ENCODE measurements at places on chromosomes 5 and 9. TPM values are rescaled to one million over a fixed set of nuclear protein-coding genes. Genes with fewer than 3 reads are reported as not detected.

- no peak for DNase-seq
These were observed 766.1 kb upstream of the CHD1 start for GRCh38 chr5:99694884-99695283.

DNA sequence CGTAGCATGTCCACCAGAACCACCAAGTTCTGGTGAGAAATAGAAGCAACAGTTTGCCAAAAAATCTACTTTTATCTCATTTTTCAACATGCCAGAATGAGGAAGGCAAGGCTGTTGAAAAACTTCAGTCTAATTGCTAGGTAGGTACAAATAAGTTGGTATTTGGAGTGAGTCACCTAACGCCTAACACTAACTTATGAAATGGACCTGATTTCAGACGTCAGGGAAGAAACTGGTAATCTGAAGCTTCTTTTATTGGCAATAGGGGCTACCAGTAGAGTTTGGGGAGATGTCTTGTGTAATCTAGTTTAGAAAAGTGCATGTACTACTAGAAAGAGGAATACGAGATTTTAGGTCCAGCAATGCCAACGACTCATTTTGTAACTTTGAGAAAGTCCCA is 4.4 kb upstream of the PDE6A start:
- DNase-seq = no peak

DNA sequence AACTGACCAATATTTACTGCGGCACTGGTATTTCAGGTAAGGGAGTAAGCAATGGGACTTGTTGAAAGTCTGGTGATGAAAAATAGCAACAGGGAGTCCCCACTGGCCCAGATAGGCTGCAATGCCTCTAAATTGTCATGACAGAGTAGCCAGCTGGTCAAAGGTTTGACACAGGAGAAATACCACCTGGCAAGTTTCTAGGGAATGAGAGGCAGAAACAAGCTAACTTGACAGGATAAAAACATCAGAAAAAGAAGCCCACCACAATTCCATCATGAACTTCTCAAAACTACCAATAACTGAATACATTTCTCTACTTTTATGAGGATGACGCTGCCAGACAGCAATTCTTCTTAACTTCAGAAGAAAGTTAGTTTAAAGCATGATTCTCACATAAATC is 99.8 kb downstream of the STRBP start:
- DNase-seq = no peak

DNA sequence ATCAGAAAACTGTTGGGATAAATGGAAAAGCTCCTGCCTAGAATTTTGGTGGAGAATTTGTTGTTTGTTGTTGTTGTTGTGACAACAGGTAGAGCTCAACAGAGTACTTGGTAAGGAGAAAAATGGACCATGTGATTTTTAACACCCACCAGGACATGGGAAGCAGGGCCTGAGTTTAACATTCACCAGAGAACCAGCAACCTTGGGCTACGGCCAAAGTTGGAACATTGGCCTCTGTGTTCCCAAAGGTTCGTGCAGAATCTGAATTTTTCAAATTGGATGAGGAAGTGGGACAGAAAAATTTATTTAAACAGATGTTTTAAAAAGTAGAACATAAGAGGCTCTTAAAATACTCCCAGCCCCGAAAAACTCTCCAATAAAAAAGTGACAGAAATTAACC is 127.0 kb downstream of the GNA14 start:
- DNase-seq = no peak

- DNase-seq = no peak
These were observed 91.5 kb downstream of the ADAMTS2 start for GRCh38 chr5:179253730-179254129.

GRCh38 chr5:98588215-98588614 is 185.2 kb upstream of the RGMB start:
- no peak for DNase-seq

The PAEP gene
- not detected for total RNA-seq

DNA sequence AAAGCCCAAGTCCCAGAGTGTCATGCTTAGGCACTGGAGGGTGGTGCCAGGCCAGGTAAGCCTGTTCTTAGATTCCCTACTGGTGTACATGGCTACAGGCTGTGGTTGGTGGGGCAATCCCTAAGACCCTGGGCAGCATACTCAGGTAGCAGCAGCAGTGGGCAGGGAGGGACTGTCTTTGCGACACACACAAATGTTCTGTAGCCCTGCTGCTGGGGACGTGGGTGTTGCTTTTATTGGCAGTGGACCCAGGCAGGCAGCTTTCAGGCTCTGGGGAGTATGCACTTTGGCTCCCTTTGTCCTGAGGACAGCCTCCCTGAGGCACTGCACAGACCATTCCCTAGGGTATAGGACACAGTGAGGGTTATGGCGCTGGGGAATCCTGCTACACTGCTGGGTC is 137.1 kb upstream of the ADAMTS19 start:
- no peak for DNase-seq

- DNase-seq = no peak
These were observed 221.3 kb downstream of the PIK3R1 start for GRCh38 chr5:68436686-68437520.

DNA sequence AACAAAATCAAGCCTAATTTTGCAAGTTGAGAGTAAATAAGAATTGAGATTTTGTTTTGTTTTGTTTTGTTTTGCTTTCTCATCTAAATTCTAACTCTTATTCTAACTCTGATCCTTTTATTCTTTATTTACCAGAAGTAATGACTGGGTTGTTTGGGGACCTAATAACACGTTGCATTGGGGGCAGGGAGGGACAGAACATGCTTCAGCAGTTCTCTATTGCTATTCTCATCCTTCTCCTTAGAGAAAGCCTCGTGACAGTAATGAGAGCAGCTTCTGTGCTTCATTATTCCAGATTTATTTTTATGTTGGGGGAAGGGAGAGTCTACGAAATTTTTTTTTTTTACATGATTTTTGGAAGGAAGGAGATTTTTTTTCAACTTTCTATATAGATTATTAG is 21.1 kb downstream of the CPEB4 start:
- no peak for DNase-seq

- DNase-seq = no peak
These were observed 21.1 kb upstream of the CPEB4 start for GRCh38 chr5:173866858-173867679.

The VCAN gene
- 30.7 TPM for total RNA-seq

GRCh38 chr5:164627021-164627420 is 1121.6 kb downstream of the MAT2B start:
- no peak for DNase-seq

The STING1 gene
- 8.2 TPM for total RNA-seq

DNA sequence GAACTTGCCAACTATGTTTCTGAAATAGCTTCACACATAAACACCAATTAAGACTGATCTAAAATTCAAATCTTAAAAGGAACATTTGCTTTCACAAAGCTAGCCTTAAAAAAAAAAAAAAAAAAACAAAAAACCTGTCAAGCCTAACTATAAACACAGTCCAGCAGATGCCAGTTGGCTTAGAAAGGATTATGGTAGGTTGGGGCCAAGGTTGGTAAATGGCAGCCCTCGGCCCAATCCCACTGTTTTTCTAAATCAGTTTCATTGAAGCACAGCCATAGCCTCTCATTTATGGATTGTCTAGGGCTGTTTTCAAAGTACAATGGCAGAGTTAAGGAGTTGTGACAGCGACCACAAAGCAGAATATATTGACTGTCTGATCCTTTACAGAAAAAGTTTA is 75.7 kb upstream of the FRRS1L start:
- DNase-seq = no peak

DNA sequence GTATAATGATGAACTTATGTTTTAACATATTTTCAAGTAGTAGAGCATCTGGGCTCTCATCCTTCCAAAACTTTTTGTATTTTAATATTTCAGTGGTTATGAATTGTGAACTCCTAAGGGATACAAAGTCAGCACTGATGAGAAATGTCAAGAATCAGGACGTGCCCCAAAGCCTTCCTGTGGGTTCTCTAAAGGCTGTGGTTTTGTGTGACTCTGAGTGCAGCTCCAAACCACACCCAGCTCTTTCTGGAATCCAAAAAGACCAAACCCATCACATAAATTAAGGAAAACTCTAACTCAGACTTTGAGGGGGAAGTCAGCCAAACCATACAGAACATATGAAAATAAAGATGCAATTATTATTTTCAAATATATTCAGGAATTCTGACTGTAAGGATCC is 40.8 kb upstream of the SMU1 start:
- peak; percentile 56 for DNase-seq

The CBY3 gene
- not detected for total RNA-seq

The CLIC3 gene
- total RNA-seq = 3.9 TPM

- no peak for DNase-seq
These were observed 227.2 kb downstream of the SLCO4C1 start for GRCh38 chr5:102068870-102069269.

GRCh38 chr9:3447788-3448187 is 78.0 kb downstream of the RFX3 start:
- no peak for DNase-seq
